Posterior vena cava (tissue), 2 donors: ENCODE measurements at places on chromosomes 1 and 21. TPM values are rescaled to one million over a fixed set of nuclear protein-coding genes. Genes with fewer than 3 reads are reported as not detected.

C1orf87 gene
- not detected for total RNA-seq

CD1B gene
- not detected for total RNA-seq

DNA sequence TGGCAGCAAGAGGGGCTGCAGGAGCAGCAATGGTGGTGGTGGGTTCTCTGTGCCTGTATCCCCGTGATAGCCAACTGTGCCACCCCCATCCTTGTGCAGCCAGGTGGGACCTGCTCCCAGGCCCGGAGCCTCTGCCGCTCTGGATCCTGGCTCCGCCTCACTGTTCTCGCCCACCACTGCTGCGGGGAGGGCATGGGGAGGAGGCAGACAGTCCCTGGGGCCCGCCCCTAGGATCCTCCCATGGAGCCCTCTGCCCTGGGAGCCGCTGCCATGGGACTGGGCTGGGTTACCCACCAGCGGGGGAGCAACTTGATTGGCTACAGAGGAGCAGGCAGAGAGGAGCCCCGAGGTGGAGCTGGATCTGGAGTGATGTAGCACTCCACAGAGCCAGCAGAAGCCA is 31.6 kb downstream of the CD1D start:
- DNase-seq = no peak

DNA sequence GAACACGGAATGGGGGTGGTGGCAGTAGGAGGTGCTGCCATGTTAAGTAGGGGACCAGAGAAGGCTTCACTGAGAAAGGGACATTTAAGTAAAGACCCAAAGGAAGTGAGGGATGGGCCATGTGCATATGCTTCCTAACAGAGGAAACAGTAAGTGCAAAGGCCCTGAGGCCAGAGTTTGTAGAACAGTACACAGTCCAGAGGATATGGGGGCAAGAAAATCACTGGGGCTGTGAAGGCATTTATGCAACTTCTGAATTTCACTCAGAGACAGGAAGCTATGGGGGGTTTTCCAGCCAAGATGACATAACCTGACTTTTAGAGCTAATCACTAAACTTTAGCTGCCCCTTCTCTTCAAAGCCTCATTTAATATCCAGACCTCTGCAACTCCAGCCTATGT is 202.5 kb upstream of the EDN2 start:
- DNase-seq = no peak

DNA sequence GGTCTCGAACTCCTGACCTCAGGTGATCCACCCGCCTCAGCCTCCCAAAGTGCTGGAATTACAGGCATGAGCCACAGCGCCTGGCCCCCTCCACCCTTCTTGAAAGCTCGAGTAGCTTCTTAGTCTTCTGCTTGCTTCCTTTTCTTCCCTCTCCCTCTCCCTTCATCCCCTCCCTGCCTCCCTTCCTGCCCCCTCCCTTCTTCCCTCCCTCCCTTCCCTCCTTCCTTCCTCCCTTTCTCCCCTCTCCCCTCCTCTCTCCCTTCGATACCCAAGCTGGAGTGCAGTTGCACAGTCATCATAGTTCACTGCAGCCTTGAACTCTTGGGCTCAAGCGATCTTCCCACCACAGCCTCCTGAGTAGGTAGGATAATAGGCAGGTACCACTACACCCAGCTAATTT is 11.8 kb downstream of the KHDRBS1 start:
- no peak for DNase-seq

- no peak for DNase-seq
Measured at GRCh38 chr1:4657960-4658541, 3.6 kb downstream of the AJAP1 start.

RAB25 gene
- not detected for total RNA-seq

GPN2 gene
- total RNA-seq = 17.7 TPM

GRCh38 chr1:100065969-100066227 is 66.8 kb downstream of the SASS6 start:
- no peak for DNase-seq

TNFSF4 gene
- total RNA-seq = 1.2 TPM

GRCh38 chr21:37292941-37293340 is 25.8 kb upstream of the VPS26C start:
- DNase-seq = no peak

S100A1 gene
- 0.74 TPM for total RNA-seq

DNA sequence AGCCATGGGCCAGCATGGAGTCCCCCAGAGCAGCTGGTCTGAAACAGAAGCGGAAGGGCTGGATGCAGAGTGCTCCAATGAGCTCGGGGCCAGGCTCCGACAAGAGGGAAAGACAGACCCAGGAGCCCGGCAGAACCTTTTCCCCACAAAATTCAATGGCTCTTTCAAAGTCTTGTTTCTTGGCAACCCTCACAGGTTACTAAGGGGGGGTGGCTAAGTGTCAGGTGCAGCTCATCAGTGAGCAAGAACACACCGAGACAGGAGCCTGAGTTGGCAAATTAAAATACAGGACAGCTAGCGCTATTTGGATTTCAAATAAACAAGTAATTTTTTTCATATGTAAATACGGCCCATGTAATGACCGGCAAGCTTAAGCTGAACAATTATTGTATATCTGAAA is 27.3 kb downstream of the PGBD5 start:
- DNase-seq = no peak

- no peak for DNase-seq
Measured at GRCh38 chr1:81369833-81370232, 430.9 kb upstream of the ADGRL2 start.

TOR1AIP2 gene
- 55.3 TPM for total RNA-seq

DNA sequence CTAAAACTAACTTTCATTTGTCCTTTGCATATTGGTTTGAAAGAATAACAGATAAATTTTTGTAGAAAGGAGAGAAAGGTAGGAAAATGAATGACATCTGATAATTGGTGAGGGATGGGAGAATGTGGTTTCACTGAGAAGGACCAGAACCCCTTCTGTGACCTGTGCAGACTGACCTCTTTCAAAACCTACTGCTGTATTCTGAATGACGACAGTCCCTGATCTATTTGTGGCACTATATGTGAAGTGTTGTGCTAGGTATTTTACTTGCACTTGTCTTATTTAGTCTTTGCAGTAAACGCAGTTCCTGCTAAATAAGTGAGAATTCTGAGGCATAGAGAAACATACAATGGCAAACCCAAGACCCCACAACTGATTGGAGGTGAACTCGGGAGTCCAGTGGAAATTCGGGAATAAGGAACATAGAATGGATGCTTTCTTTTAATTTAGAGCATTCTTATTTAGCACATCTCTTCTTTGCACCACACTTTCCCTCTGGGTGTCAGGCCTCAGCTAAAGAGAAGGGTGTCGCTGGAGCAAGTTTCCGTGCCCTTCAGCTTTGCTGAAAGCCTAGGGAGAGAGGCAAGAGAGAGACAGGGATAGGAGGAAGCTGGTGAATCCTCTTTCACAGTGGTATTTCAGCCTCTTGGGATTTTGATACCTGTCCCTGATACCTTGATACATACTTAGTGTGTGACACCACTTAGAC is 230.2 kb downstream of the PAPPA2 start:
- DNase-seq = no peak

- DNase-seq = no peak
Measured at GRCh38 chr1:204316164-204316563, 43.6 kb downstream of the PLEKHA6 start.

GRCh38 chr1:61327436-61327835 is 245.1 kb downstream of the NFIA start:
- no peak for DNase-seq

GRCh38 chr1:160256396-160257046 is 5.8 kb downstream of the DCAF8 start:
- DNase-seq = no peak

- DNase-seq = no peak
Measured at GRCh38 chr1:109427171-109427467, 871 bp upstream of the PSMA5 start.

GNL2 gene
- 35.7 TPM for total RNA-seq

FLG2 gene
- total RNA-seq = not detected

DNA sequence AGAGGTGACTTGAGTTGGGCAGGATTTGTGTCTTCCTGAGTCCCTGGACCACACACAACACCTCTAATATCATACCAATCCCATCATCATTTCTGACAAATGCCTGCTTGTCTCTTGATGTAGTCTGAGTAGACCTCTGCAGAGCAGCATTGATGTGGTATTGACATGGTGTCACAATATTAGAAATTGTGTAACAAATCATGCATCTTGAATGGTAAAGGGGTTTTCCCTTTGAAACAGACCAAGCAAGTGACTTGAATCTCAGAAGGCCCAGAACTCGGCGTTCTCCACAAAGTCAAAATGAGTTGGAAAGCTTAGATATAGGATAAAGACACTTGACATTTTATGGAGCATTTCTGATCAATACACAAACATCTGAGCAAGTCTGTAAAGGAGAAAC is 72.7 kb upstream of the KIRREL1 start:
- DNase-seq = no peak

TOR1AIP1 gene
- total RNA-seq = 63.9 TPM

MPL gene
- total RNA-seq = 0.90 TPM

DNA sequence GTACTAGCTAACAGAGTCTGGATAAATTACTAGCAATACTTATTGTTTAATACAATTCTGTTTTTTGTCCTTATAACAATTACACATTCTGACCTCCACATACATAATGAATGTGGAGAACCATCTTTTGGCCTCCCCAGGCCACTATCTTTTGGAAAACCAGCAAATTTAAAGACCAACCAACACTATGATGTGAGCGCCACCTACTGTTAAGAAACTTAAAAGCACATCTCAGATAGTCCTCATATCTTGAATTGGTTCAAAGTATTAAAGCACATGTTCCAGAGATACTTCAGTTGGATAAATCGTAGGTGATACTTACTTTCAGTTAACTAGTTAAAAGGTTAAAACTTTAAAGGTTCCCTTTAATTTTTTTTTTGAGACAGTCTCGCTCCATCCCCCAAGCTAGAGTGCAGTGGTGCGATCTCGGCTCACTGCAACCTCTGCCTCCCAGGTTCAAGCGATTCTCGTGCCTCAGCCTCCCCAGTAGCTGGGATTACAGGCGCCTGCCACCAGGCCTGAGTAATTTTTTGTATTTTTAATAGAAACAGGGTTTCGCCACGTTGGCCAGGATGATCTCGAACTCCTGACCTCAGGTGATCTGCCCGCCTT is 29.3 kb upstream of the USP1 start:
- DNase-seq = no peak

DNA sequence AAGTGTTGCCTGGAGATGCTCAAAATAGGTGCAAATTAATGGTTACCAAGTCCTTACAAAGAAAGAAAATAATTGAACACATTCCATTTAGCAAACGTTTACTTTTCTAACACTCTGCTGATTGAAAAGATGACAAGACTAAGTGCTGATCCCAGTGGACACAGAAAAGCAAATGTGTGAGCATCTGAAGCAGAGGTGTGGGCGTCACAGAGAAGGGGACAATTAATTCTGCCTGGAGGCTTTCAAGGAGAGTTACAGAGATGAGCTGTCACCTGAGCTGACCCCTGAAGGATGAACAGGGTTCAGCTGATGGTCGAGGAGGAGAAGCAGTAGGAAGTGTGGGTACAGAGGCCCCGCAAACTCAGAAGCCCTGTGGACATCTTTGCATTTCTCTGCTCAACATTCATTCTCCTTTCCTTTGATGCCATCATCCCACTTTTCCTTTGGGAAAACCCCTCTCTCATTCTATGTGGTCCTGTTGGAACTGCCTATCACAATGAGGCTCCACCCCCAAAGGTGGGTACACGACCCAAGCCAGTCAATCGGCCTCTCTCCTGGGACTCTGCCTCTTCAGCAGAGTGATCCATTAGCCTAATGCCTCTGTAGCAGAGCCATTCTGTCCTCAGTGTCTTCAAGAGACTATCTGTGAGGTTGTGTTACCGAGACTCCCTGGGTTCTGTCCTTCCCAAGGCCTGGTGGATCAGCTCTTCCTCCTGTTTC is 17.2 kb upstream of the PLA2G2E start:
- no peak for DNase-seq

DNA sequence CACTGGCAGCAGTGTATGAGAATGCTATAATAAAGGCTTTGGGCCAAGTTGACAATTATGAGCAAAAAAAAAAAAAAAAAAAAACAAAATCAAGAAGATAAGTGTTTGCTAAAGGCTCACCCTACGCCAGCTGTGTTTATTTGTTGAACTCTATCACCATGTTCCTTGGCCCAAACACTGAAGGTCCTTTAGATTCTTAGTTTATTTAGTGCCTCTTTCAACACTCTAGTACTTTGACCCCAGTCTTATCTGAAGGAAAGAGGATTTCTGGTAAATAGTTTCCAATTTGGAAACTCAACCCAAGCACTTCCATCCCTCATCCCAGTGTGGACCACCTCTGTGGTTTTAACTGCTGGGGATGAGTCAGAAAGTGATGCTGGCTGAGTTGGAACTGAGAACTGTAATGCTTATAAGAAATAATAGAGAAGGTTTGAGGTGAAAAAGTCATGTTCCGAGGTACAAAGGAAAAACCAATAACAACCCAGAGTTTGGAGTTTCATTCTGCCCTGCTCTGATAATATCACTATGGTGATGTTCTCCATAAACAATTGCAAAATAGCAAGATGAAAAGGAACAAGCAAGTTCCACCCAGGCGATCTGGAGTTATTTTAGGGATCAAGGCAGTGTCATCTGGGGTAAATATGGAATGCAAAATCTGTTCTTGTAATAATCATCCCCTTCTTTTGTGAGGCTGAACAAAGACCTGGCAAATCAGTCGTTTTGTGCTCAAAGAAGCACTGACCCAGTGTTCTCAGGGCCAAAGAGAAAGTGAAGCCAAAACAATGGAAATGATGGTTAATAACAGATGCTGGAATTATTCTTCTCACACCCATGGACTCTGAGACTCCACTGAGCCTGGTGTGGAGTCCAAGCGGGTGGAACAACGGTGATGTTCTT is 19.7 kb upstream of the CAPZB start:
- peak; percentile 52 for DNase-seq

DNA sequence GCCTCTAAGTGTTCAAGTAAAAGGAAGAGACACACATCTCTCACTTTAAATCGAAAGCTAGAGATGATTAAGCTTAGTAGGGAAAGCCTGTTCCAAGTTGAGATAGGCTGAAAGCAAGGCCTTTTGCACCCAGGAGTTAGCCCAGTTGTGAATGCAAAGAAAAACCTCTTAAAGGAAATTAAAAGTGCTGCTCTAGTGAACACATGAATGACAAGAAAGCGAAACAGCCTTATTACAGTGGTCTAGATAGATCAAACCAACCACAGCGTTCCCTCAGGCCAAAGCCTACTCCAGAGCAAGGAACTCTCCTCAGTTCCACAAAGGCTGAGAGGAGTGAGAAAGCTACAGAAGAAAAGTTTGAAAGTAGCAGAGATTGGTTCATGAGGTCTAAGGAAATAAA is 14.9 kb downstream of the TCP10L start:
- no peak for DNase-seq
